NCI-H1436 treated with DMSO at 0.1 percent for 48 hours (cell line): ENCODE measurements at places on chromosomes 5 and 9.

DNA sequence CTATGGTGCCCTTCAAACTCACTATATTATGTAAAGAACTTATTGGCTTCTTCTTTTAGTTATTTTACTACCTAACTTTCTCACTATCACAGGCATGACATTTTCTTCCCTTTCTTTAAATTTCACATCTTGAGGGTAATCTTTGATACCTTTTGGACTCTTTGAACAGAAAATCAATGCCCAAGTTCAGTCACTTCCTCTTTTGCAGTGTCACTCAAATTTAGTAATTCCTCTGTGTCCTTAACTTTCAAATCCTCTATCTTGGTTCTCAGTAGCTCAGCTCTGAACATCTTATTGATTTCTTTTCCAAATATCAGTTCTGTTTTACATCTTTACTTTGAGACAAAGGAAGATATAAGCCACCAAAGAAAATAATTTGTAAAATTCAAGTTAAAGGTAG is 25.5 kb downstream of the CNTLN start:
- DNase-seq, result no peak

GRCh38 chr5:84113246-84114105 is 271.2 kb downstream of the EDIL3 start:
- DNase-seq, result peak; percentile 19

- DNase-seq, result no peak
These were observed 247.9 kb downstream of the PRELID2 start for GRCh38 chr5:145587308-145587672.

DNA sequence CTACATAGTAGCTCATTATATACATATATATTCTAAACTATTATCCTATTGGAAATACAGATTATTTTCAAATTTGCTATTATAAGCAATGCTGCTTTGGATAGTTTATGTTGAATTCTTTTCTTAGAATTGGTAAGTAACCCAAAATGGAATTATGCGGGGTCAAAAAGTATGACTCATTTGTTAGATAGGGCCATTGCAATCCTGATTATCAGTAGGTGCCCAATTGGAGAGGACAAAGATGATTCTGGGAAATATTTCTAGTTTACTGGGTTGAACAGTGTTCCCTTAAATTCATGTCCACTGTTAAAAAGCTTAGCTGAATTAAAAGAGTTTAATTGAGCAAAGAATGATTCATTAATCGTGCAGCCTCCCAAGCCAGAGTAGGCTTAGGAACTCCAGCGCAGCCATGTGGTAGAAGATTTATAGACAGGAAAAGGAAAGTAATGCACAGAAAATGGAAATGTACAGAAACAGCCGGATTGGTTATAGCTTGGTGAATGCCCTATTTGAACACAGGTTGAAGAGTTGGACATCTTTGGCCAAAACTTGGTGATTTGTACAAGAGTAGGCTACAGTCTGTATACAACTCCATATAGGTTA is 81.8 kb downstream of the GDNF start:
- no peak for DNase-seq

DNA sequence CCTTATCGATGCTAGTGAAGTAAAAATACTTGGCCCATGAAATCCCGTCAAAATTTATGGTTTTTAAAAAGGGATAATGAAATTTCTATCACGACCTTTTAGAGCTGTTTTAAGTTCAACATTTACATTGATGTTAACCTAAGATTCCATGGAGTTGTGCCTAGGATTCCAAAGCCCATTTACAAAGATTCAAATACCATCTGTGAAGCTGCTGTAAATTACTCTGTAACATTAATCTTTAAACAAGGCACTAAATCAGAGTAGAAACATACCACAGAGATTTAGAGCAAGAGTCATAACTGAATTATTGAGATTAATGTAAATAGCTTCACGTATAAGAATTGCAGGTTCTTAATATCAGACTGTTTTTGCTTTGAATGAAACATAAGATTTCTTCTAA is 17.7 kb downstream of the POU5F2 start:
- DNase-seq, result no peak

- no peak for DNase-seq
These were observed 46.8 kb upstream of the SARDH start for GRCh38 chr9:133784731-133785561.

- no peak for DNase-seq
These were observed 8.8 kb upstream of the BOD1 start for GRCh38 chr5:173625261-173625660.

GRCh38 chr5:45017568-45017967 is 208.8 kb downstream of the MRPS30 start:
- DNase-seq, result no peak

- no peak for DNase-seq
These were observed 16.8 kb upstream of the ACTBL2 start for GRCh38 chr5:57499262-57500050.

DNA sequence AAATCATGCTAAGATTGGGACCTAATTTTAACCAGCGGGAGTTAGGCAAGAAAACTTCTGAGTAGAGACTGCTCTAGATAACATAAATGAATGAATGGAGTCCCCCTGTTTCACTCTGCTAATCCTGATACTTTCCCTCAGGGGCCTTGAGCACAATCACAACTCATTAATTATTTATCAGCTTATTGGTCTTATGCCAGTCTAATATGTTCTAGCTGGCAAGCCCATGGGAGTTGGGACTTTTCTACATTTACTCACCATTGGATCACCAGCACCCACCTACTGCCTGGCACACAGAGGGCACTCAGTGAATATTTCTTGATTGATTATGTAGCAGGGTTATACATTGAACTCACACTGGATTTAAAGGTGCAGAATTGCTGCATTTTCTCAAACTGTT is 13.5 kb upstream of the TMED7 start:
- DNase-seq, result no peak

- DNase-seq, result no peak
These were observed 180.0 kb upstream of the KLF9 start for GRCh38 chr9:70594386-70594944.

DNA sequence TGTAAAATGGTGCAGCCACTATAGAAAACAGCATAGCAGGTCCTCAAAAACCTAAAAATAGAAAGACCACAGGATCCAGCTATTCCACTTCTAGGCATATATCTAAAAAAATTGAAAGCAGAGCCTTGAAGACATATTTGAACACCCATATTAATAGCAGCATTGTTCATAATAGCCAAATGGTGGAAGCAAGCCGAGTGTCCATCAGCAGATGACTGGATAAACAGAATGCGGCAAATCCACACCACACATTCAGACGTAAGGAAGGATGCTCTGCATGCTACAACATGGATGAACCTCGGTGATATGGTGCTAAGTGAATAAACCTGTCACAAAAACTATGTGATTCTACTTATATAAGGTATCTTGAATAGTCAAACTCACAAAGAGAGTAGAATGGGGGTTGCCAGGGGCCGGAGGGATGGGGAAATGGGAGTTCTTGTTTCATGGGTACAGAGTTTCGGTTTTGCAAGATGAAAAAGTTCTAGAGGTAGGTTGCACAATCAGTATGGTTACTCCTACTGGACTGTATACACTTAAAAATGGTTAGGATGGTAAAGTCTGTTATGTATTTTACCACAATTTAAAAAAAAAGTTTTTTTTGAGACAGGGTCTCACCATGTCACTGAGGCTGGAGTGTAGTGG is 17.1 kb upstream of the HSD17B3 start:
- no peak for DNase-seq

GRCh38 chr9:68493958-68494577 is 46.6 kb downstream of the TMEM252 start:
- DNase-seq, result no peak

- no peak for DNase-seq
These were observed 2.9 kb upstream of the CCDC180 start for GRCh38 chr9:97304586-97304985.

DNA sequence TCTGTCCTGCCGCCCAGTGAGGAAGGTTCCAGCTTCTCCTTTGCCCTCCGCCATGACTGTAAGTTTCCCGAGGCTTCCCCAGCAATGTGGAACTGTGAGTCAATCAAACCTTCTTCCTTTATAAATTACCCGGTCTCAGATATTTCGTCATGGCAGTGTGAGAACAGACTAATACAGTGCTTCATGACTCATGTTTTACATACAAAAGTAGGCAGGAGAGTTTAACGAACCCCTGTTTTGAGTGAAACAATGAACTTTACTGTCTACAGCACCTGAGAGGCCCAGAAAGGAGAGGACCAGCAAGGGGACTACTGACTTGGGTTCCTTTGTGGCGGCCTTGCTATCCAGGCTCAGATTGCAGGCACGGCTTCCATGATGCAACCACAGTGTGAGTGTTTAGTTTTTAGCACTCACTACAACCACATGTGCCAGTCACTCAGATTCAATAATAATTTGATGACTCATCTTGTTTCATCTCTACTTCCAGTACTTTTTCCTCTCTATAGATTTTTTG is 139.1 kb upstream of the CLINT1 start:
- no peak for DNase-seq

DNA sequence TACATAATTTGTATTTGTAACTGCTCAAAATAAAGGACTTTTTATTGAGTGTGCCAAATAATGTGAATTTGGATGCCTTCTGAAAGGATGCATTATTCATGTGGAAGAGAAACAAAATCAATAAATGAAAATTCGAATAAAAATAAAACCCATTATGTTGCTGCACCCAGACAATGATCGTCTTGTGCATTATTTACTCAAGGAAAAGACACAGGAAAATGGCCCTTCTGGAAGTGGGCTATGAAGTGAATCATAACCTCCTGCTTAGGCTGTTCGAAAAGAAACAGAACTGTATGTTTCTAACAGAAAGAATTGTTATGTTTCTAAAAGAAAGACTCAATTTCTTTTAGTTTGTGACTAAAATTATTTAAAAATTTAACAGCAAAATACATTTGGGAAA is 168.9 kb upstream of the NFIB start:
- no peak for DNase-seq

DNA sequence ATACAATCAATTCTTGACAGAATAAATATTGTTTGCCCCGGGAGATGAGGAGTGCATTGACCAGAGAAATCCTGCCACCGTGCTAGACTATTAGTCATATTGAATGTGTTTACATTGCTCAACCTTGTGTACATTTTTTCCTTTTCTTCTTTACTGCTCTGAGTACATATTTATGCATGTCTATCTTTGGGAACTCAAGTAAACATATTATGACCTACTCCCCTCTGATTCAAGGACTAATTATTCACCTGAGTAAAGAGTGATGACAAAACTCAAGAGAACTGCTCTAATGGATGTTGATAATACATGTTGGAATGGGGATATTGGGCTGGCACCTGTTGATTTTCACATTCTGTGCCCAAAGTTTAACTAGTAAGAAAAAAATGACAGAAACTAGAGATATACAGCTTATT is 3.9 kb upstream of the SPINK1 start:
- no peak for DNase-seq

- no peak for DNase-seq
These were observed 44.0 kb upstream of the PLPP1 start for GRCh38 chr5:55578771-55579170.

GRCh38 chr5:9045946-9046345 is 499.9 kb downstream of the SEMA5A start:
- no peak for DNase-seq

DNA sequence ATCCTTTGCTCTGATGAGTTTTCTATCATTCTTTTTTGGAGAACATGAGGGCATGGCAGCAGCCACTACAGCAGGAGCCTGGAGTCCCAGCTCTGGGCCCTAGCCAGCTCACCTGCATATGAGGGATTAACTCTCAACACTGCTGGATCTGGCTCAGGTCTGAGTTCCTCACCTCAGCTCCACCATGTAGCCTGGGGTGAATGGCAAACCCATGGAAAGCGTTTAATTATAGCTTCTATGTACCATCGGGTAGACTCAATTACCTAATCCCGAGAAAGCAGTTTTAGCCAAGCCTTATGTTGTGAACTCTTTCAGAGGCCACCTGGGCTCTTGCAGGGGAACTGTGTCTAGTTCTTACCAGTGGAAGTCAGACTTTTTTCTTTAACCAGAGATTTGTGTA is 3.9 kb upstream of the S100Z start:
- no peak for DNase-seq

DNA sequence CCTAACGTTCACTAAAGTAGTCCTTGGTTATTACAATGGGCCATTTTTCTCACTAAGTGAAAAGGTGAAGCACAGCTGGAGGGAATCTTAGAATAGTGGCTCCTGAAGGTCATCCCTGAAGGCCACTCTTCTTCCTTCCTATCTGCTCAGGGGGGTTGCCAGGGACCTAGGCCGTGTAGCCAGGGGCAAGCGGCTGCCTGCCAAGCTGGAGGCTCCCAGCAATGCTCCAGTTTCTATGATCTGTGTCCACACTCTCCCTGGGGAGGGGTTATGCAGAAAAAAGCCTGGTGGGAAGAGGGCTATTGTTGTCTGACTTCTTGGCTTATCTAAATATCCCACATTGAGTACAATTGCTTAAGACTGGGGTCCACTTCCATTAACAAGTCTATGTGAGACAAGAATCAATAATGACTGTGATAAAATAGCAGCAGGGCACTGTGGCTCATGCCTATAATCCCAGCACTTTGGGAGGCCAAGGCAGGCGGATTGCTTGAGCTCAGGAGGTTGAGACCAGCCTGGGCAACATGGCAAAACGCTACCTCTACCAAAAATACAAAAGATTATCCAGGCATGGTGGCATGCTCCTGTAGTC is 3.8 kb downstream of the NMRK1 start:
- DNase-seq, result no peak

- DNase-seq, result no peak
These were observed 37.0 kb downstream of the RNF130 start for GRCh38 chr5:180034564-180034963.

GRCh38 chr9:105299190-105299854 is 54.9 kb downstream of the SLC44A1 start:
- DNase-seq, result no peak

DNA sequence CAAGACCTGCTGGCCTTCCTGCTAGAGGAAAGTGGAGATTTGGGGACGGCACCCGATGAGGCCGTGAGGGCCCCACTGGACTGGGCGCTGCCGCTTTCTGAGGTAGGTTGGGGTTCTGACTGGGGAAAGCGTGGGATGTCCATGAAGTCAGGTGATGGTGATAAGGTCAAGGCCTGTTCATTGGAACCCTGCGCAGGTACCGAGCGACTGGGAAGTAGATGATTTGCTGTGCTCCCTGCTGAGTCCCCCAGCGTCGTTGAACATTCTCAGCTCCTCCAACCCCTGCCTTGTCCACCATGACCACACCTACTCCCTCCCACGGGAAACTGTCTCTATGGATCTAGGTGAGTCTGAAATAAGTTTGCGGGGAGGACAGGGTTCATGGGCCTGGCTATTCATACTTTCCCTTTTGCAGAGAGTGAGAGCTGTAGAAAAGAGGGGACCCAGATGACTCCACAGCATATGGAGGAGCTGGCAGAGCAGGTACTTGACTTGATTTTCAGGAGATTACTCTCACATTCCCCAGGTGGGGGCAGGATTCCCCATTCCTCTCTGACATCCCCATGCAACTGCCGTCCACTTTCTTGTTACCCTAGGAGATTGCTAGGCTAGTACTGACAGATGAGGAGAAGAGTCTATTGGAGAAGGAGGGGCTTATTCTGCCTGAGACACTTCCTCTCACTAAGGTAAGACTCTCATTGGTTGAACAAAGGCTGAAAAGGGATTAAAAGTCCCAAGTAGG is 505 bp downstream of the CREB3 start:
- no peak for DNase-seq

GRCh38 chr5:103849934-103850333 is 287.3 kb upstream of the NUDT12 start:
- DNase-seq, result no peak
